ENCODE measurements at places on chromosomes 4 and X. TPM values are rescaled to one million over a fixed set of nuclear protein-coding genes. Genes with fewer than 3 reads are reported as not detected.

Gene NKX6-1
- 0.07 TPM for polyA plus RNA-seq

Gene CT47A1
- not detected for polyA plus RNA-seq

Gene TMEM156
- 4.1 TPM for polyA plus RNA-seq

Gene PABPC4L
- 11.6 TPM for polyA plus RNA-seq

Gene MAP3K15
- polyA plus RNA-seq, result 4.4 TPM

Gene CXorf49
- polyA plus RNA-seq, result not detected

Gene F11
- polyA plus RNA-seq, result 2.0 TPM

Gene AVPR2
- 4.7 TPM for polyA plus RNA-seq

Gene RAB33A
- 0.68 TPM for polyA plus RNA-seq

Gene TNMD
- 2.5 TPM for polyA plus RNA-seq

Gene CT47B1
- not detected for polyA plus RNA-seq

Gene ZNF674
- 5.4 TPM for polyA plus RNA-seq

Gene CFI
- polyA plus RNA-seq, result 77.4 TPM

Gene PAGE2B
- polyA plus RNA-seq, result not detected

Gene NLGN3
- 4.9 TPM for polyA plus RNA-seq

Gene AWAT2
- not detected for polyA plus RNA-seq

Gene MYOZ2
- polyA plus RNA-seq, result 0.38 TPM

Gene CENPI
- 9.9 TPM for polyA plus RNA-seq

Gene TEX13D
- not detected for polyA plus RNA-seq

Gene C4orf51
- polyA plus RNA-seq, result not detected

Gene HEPH
- polyA plus RNA-seq, result 53.1 TPM

Gene OTC
- polyA plus RNA-seq, result not detected

Gene FAM9B
- 0.18 TPM for polyA plus RNA-seq

Gene TENM3
- polyA plus RNA-seq, result 14.4 TPM

Gene DDX53
- not detected for polyA plus RNA-seq

Gene XAGE1A
- polyA plus RNA-seq, result not detected

Gene PLAC1
- 5.4 TPM for polyA plus RNA-seq

Gene GCNA
- 3.7 TPM for polyA plus RNA-seq

Gene ELOVL6
- polyA plus RNA-seq, result 27.3 TPM

Gene GRIPAP1
- 38.1 TPM for polyA plus RNA-seq

Gene TSPAN6
- polyA plus RNA-seq, result 179 TPM

Gene ADH7
- not detected for polyA plus RNA-seq

Gene CASK
- 47.5 TPM for polyA plus RNA-seq

Gene STOX2
- polyA plus RNA-seq, result 8.8 TPM

Gene ARHGAP24
- polyA plus RNA-seq, result 115 TPM

Gene LONRF3
- 0.81 TPM for polyA plus RNA-seq

Gene ASMT
- not detected for polyA plus RNA-seq

Gene TMPRSS11D
- not detected for polyA plus RNA-seq

Gene CETN2
- polyA plus RNA-seq, result 106 TPM

Gene PNMA5
- 0.47 TPM for polyA plus RNA-seq

Data from left renal cortex interstitium (tissue), 4 donors.